ENCODE measurements at places on chromosomes 2 and 18.

DNA sequence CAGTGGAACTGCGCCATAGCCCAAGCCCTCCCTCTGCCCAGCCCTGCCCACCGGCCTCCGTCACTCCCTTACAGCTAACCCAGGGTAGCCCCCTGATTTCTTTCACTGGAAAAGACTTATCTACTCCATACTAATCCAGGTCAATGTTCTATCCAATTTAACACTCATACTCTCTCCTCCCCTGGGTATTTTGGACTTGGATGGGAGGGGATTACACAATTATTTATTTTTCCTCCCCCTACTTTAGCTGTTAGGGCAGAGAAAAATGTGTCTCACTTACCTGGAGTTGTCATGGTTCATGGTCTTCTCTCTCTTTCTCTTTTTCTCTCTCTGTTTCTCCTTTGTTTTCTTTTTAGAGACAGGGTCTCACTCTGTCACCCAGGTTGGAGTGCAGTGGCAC is 100.6 kb upstream of the ST8SIA3 start:
- no peak for DNase-seq

DNA sequence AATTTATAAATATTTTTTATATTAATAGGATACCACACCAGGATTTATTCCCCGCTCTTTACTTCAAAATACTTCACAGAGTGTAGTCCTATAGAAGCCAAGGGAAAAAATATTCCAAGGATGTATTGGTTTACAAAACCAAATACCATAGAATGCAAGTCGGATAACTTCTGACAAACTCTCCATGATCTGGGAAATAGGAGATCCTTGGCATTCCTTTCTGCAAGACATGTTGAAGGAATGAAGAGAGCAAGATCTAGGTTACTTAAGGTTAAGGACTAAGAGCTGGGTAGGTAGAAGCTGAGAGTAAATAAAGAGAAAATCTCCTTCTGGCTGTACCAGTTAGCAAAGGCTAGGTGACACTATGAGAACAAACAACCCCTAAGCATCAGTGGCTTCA is 141.2 kb downstream of the LRATD1 start:
- no peak for DNase-seq

DNA sequence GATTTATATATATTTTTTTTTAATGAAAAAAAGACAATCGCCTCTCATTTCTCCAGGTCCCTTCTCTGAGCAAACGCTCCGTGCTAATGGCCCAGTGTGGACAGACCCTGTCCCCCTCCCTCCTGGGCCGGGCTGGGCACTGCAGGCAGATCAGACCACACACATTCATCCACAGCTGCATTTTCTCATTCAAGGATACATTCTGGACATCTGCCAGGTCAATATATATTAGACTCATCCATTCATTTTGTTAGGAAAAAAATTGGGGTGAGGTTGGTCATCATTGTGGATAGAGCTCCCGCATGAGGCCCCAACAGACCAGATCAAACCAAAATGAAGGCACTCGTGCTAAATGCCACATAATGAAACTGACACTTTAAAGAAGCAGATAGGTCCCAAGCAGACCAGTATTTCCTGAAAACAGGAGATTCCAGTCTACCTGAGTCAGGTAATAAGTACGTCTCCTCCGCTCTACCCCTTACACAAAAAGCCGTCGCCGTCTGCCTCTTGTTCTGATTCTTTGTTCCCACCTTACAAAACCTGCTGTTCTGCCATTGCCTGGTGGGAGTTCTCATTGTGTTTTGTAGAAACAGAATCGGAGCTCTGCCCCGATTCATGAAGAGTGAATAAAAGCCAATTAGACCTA is 15.4 kb upstream of the OTOS start:
- DNase-seq: no peak

DNA sequence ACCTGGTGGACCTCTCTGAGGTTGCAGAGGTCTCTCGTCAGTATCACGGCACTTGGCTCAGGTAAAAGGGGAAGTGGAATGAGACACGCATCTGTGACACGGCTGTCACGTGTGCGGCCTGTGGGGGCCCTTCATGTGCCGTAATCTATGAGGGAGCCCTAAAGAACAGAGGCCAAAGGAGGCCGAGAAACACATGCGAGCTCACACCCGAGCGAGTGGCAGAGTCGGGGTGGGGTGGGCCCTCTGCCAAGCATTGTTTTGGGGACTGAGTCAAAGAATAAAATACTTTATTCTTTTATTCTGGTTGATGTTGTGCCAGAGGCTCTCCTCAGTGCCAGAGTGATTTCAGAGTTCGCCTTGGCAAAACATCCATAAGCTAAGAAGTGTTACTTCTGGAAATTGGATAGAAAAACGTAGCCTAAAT is 43.3 kb downstream of the PLB1 start:
- no peak for DNase-seq

GRCh38 chr2:208183972-208184705 is 5.7 kb downstream of the C2orf80 start:
- no peak for DNase-seq

- DNase-seq: no peak
These were observed 35.4 kb upstream of the DYNC1I2 start for GRCh38 chr2:171651667-171652415.

GRCh38 chr2:58629545-58630119 is 388.5 kb upstream of the FANCL start:
- DNase-seq: no peak

- peak; percentile 7 for DNase-seq
These were observed 2.2 kb downstream of the SETBP1 start for GRCh38 chr18:44682871-44683221.

- no peak for DNase-seq
These were observed 251.7 kb downstream of the LRRTM4 start for GRCh38 chr2:77270433-77270832.

DNA sequence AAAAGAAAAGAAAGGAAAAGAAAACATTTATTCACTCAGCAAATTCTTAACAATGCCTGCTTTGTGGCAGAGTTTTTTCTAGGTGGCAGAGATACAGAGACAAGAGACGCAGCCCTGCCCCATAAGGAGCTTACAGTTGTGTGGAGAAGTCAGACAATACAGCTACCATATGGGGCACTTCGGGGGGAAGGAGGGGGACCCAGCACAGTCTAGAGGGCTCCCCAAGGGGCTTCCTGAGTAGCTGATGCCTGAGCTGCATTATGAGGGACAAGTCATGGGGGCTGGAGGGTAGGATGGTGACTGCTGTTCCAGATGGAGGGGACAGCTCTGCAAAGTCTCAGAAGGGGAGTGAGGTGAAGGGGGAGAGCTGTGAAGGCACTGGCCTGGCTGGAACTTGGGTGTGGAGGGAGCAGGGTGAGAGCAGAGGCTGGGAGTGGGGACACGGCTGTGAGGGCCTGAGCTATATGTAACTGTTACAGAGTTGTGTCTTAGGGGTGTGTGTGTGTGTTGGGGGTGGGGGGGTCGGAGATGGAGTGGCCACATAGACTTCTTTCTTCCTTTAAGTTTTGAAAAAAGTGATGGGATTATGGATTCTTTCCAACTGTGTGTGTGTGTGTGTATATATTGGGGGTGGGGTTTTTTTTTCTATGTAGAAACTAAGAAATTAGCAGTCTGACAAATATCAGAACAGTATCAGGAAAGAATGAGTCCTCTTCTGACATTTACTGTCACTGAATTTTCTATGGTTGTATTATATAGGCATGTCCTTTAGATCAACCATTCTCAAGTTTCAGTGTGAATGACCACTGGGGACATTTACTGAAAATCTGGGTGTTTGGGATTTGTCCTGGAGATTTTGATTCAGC is 66.0 kb upstream of the HAAO start:
- no peak for DNase-seq

DNA sequence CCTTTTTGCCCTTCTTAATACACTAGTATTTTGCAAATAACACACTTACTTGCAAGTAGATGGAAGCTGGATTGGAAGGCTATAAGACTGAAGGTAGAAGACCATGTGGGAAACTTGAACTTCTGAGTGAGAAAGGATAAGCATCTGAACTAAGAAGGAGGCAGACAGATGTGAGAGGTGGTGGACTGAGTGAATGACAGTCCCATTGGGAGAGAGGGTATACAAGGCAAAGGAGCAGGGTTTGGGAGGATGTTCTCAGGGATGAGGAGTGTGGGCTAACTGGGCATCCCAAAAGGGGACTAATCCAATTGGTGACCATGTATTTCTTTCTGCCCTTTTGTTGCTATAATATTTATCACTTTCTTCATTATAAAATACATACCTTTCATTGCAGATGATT is 20.4 kb upstream of the SESTD1 start:
- no peak for DNase-seq

DNA sequence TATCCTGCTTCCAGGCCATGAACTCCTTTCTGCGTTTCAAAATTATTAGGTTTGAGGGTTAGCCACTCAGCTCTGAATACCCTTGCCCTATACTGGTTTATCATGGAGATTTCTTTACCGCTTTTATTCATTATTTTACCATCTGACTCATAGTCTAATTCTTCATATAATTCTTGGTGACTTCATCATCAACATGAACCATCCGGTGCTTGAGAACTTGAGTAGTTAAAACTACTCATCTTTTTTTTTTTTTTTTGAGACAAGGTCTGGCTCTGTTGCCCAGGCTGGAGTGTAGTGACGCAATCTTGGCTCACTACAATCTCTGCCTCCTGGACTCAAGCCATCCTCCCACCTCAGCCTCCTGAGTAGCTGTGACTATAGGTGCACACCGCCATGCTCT is 94.2 kb upstream of the LHCGR start:
- peak; percentile 93 for DNase-seq

DNA sequence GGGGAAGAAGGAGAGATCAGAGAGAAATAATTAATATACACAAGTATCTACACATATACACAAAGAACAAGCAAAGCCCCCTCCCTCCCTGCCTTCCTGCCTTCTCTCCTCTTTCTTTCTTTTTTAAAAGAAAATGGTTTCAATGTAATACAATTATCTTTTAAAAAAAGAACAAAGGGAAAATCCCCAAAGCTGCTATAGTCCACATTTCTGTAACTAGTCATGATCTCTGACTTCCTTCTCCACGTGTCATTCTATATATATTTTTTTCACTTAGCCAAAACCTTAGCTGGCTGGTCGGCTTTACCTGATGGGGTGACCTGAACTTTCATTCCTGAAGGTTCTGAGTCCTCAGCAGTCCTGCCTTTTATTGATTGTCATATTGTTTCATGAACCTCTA is 44.3 kb downstream of the MAP3K20 start:
- DNase-seq: no peak

DNA sequence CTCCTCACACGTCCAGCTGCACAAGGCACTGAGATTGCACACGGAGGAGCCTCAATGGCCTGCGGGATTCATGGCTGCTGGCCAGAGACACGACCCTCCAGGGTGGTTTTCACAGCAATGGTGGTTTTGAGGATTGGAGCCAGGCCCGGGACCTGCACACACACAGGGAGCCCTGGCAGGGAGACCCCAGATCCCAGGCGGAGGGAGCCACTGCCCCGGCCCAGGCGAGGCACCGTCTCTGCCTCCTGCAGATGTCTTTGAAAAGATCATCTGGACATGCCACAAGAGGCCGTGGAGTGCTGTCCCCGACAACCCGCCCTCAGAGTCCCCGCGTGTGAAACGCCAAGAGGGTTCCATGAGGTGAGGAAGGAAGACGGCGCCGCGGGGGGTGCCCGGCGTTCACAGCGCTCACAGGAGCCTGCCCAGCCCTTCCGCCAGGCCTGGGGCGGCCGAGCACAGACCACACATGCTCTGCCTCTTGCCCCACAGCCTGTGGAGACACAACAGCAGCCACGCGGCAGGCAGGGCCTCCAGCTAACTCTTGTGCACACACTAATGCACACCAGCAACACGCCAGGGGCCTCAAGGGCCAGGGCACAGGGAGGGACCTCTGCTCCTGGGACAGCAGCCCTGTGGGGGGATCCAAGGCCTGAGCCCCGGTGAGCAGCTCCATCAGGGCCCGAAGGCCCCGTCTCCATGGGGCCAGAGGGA is 72.8 kb upstream of the CTDP1 start:
- no peak for DNase-seq

GRCh38 chr2:46032996-46033395 is 264.2 kb upstream of the EPAS1 start:
- DNase-seq: no peak

DNA sequence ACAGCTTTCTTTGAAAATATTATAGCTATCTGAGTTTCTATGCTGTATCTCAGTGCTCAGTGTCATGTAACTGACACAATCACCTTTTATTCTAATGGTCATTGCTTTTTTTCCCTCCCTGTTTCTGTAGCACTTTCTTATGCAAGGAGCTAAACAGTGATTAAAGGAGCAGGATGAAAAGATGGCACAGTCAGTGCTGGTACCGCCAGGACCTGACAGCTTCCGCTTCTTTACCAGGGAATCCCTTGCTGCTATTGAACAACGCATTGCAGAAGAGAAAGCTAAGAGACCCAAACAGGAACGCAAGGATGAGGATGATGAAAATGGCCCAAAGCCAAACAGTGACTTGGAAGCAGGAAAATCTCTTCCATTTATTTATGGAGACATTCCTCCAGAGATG is 56.4 kb downstream of the SCN2A start:
- no peak for DNase-seq

DNA sequence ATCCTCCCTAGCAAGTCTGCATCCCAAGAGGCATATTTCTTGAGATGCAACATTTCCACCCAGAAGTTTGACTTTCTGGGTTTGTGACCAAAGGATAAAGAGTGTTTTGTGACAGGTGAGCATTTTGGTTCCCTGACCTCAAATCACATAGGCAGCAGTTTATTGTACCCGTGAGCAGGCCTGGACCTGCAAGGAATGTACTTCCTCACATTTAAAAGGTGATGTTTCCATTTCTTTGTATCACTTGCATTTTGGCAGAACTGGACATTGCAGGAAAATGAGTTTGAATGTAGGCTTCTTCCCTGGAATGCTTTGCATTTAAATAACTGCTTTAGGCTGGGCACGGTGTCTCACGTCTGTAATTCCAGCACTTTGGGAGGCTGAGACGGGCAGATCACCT is 160.7 kb downstream of the ALPK2 start:
- no peak for DNase-seq

DNA sequence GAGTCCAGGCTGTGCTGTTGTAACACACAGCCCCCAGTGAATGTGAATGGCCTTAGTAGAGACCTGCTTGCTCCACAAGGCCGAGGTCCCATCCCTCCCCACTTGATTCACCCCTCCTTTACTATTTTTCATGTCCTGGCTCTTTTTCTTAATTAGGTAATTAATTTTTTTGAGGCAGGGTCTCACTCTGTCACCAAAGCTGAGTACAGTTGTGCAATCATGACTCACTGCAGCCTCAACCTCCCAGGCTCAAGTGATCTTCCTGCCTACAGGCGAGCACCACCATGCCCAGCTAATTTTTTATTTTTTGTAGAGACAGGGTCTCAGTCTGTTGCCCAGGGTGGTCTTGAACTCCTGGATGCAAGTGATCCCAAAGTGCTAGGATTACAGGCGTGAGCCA is 19.3 kb downstream of the FBLN7 start:
- no peak for DNase-seq
